ENCODE measurements at places on chromosomes 7 and 10.
A peak's percentile ranks its signal among the peaks of the same experiment; 100 is the strongest.

- DNase-seq, result no peak
Measured at GRCh38 chr10:121696854-121697253, 98.6 kb upstream of the FGFR2 start.

DNA sequence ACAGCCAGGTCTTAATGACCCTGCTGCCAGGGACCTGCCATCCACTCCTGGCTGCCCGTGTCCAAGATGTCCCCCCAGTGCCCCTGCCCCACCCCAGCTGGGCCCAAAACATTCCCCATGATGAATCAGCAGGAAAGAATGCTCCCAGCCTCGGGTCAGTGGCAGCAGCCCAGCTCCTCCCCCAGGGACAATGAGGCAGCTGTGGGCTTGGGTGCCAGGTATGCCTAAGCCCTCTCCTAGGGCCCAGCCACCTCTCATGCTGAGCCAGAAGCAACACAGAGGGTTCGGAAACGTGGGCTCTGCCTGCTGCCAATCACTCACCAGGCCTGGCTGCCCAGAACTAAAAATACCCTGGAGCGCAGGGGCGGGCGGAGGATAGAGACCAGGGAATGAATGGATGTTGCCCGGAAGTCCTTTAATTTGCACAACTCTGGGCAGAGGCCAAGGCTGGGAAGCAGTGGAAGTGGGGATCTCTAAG, 1.5 kb upstream of the LOXL4 start:
- peak; percentile 73 for DNase-seq

- no peak for DNase-seq
Measured at GRCh38 chr10:86520871-86521677, 518 bp downstream of the WAPL start.

GRCh38 chr7:17934094-17934493, 6.2 kb downstream of the SNX13 start:
- DNase-seq, result no peak

GRCh38 chr10:120794390-120794789, 56.8 kb upstream of the WDR11 start:
- no peak for DNase-seq

DNA sequence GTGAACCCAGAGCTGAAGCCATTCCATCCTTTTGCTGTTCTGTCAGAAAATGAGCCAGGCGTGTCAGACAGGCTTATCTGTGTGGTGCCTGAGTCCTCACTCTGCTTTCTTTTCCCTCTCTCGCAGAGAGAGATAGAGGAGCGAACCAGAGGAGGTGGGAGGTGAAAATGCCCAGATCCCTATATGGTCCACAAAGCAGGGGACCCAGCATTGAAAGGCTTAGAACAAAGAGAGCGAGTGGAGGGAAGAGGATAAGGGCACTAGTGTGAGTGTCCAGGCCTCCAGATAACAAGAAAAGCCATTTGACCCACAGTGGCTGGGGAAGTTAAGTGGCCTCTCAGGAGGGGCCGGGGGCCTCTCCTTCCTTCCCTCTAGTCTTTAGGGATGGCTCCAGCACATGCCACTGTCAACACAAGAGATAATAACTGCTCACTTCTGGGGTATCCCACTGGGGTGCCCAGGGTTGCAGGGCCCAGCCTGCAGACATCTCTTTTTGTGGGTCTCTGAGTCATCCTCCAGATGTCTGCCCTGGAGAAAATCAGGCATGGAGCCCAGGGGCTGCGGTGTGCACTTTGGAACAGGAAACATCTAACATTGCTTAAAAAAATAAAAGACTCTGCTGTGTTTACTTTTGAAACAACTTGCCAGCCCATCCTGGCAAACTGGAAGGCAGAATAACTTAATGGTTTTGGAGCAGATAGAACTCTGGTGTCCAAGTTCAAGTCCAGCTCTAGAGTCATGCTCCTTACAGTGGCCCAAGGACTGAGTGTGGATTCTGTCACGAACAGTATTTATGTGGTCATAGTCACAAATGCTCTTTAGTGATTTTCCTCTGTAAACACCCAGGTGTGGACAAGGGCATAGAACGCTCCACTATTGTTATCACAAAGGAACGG, 189.5 kb downstream of the CXCL12 start:
- DNase-seq, result no peak

GRCh38 chr10:8776926-8777622, 722.6 kb downstream of the GATA3 start:
- DNase-seq, result no peak

DNA sequence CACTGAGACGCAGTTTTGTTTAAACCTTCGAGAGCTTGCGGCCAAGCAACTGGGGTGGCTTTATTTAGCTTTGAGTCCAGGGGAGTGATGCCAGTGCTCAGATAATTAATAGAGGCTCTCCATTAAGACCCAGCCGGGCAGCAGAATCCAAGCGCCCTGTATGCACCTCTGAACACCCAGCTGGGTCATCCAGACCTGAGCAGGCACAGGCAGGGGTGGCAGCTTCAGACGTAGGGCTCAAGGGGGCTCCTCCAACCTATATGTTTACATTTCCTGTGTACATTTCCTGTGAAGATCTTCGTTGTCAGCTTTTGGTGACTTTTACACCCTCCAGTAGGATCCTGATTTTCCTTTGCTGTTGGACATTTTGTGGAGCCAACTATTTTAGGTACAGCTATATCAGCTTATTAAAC, 719.5 kb downstream of the LRMDA start:
- no peak for DNase-seq

DNA sequence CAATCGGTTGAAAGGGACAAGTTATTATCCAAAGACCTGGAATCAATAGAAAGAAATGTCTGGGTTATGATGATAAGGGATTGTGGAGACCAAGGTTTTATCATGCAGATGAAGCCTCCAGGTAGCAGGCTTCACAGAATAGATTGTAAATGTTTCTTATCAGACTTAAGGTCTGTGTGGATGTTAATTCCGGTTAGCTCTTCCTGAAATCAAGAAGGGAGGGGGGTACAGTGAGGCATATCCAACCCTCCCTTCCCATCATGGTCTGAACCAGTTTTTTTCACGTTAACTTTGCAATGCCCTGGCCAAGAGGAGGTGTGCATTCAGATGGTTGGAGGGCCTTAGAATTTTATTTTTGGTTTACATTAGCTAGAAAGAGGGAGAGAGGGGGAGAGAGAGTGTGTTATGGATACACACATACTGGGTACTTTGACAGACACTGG, 9.8 kb upstream of the LRRC61 start:
- DNase-seq, result no peak

DNA sequence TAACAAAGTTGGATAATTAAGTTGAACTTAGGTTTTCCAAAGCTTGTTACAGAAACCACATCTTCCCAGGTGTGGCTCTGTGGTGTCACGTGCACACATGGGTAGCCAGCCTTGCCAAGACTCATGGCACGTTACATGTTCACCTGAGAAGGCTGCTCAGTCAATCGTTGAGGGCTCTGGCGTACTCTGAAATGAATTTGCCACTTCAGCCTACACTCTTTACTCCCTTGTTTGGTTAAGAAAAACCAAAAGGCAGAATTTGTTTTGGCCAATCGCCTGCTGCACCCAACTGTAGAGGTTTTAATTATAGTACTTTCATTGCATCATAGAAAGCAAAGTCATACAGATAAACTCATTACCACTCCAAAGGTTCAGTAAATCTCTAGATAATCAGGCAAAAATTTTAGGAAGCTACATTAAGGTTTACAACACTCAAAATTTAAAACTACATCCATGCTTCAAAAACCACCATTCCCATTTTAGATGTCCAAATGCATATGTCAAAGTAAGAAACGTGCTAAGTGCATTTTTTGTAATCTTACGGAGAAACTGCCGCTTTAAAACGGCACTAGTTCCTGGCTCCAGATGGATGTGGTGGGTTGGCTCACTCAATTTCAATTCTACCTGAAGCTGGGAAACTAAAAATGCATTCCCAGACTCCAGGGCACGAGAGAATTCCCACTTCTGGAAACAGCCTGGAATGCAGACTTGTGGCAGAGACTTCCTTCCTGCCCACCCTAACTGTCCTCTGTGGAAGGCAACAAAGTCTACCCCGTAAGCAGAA, 88.4 kb downstream of the DIP2C start:
- DNase-seq, result peak; percentile 2

GRCh38 chr7:45131891-45132290, 20.4 kb upstream of the TBRG4 start:
- no peak for DNase-seq

Data from NCI-H1092 treated with DMSO at 0.1 percent for 48 hours (cell line).